ENCODE measurements at places on chromosomes 7 and 10.

DNA sequence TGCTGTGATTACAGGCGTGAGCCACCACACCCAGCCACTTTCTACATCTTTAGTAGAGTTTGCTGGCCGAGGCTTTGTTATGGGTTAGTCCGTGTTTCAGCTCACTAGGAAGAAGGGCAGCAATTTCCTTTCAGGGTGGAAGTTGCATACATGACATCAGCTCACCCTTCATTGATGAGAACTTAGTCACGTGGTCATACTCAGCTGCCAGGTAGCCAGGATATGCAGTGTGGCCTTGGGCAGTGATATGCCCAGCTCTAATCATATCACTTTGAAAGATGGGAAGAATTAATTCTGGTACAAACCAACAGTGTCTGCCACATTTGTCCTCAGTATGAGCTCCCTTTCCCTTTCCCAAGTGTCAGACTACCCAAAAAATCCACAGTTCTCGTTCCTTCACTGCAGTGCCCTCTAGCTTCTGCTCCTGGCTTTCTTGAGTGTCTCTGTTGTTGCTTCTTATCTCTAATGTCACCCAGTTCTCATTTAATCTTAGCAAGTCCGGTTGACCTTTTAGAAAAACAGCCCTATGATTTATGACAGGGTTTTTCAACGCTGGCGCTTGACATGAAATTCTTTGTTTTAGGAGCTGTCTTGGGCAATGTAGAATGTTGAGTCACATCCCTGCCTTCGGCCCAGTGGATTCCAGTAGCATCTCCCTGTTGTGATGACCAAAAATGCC, 108.7 kb upstream of the ITGB1 start:
- DNase-seq: no peak

GRCh38 chr7:95095259-95095965, 188.0 kb downstream of the PPP1R9A start:
- no peak for DNase-seq

GRCh38 chr7:77697535-77697831, 1.2 kb downstream of the RSBN1L start:
- no peak for DNase-seq

- peak; percentile 46 for DNase-seq
These were observed 463.8 kb downstream of the KCNMA1 start for GRCh38 chr10:77173615-77174461.

GRCh38 chr7:108290459-108291151, 160.4 kb upstream of the LAMB4 start:
- DNase-seq: no peak

DNA sequence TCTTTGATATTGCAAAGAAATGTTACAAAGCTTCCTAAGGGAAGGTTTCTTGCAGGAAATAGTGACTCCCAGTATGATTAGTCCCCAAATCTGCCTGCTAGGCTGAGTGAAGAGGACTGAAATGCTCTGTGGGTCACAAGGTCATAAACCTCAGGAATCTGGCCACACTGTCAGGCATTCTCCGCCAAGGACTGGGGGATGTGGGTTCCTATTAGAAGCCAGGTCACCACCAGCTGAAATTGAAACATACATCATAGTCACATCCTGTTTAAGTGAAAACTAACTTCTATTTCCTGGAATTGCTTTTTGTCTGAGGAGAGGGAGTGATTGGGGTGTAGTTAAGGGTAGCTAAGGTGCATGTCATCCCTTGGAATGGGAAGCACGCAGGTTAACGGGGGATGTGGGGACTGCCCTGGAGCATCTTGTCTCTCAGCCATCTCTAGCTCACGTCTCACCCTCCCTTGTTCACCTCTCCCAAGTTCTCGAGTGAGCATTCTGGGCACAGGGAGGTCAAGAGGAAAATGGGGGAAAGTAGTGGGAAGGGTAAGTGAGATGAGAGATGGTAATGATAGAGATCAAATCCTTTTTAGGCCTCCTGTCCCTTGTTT, 12.0 kb upstream of the GSAP start:
- no peak for DNase-seq

DNA sequence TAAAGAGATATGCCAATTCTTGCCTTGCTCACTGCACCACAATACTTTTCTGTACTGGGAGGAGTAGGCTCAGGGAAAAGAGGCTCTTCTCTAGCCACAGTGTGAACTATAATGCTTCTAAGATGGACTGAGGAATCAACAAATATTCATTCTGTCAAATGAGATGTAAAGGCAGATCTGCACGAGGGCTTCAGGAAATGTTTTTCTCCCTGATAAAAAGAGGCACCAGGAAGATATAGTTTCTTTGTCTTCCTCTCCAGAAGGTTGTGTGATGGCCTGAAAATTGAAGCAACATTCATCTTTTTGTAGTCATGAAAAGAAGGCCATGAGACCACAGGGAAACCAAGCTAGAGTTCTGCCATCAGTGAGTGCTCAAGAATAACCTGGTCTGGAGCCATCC, 79.1 kb upstream of the NME8 start:
- DNase-seq: no peak

GRCh38 chr7:99393355-99394187, 14.8 kb downstream of the PDAP1 start:
- DNase-seq: no peak

DNA sequence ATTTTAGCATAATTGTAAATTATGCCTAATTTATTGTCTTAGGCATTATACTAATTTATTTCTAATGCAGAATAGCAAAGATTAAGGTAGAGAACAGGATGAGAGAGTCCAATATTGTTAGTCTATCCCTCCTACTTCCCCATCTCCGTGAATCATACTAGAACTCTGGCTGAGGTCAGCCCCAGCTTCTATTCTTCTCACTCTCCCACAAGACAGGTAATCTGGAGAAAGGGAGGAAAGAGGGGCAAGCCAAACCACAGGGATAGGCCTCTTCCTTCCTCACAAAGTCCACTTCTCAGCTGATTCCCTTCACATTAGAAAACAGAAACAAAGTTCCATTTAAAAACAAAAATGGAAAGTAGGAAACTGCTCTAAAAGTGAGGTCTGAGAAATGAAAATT, 117.5 kb upstream of the LAMB4 start:
- no peak for DNase-seq

DNA sequence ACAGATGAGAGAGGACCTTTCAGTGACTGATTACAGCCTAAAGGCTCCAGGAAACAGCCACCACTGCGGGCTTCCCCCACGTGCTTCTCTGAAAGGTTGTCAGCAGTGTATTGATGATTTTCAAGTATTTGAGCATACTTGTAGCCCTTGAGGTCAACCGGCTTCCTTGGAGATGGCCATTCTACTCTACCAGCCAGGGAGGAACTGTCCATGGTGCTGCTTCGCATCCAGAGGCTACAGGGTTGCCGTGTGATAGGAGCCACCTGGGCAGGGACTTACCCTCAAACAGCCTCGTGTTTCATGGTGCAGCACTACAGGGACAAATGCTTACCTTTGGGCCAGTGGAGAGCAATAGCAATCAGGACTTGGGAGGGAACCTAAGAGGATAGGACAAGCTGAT, 179.5 kb downstream of the DPP6 start:
- DNase-seq: no peak

DNA sequence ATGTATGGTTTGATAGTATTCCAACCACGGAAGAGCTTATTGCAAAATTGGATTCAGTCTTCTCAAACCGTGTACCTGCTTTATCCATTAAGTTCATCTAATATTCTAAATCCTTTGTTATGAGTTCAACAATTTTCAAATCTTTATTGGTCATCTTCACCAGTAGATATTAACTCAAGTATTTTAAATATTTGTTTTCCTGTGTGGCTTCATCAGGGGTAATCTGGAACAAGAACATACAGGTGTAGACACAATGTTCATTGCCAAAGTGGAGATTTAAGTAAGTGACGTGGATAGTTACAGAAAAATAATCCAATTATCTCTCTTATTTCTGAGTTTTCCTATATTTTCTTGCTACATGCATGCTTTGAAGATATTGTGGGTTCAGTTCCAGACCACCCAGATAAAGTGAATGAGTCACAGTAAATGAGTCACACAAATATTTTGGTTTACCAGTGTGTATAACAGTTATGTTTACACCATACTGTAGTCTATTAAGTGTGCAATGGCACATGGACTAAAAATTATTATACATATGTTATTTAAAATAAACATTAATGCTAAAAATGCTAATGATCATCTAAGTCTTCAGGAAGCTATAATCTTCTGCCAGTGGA, 429.0 kb upstream of the POT1 start:
- no peak for DNase-seq

DNA sequence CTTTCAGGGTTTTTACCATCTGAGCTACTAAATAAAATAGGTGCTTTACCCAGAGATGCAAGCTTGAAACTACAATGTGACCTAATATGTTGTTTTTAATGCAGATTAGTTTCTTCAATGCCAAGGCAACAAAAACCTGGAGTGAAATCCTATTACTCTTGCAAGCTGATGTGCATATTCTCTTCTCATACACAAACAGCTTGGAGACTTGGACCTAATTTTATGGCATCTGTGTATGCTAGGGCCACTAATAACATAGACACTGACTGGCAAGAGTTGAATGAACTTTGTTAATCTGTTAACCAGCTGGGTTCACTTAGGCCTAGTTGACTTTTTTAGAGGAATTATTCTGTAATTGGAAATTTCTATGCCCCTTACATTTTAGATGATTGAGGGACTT, 23.4 kb upstream of the SMIM30 start:
- no peak for DNase-seq

- no peak for DNase-seq
These were observed 73.5 kb downstream of the MKI67 start for GRCh38 chr10:128052696-128053095.

DNA sequence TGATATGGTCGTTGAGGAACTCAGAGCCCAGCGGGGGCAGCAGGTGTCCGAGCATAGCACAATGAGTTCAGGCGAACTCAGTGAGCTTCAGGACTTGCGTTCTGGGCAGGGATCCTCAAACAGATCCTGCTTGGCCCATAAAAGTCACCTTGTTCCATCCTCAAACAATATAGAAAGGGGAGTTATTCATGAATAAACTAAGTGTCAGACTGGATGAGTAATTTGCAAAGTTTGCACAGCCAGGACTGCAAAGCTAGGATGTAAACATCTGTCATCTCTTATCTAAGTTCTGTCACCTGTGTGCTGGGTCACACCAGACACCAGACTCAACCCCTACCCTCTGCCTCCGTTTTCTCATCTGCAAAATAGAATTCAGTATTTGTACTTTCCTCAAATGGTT, 58.0 kb upstream of the PFKP start:
- no peak for DNase-seq

- DNase-seq: no peak
These were observed 945 bp downstream of the ADO start for GRCh38 chr10:62805231-62806099.

GRCh38 chr10:73910764-73911552, at the start of gene PLAU:
TSS of gene PLAU (plus strand) at chr10:73911132. CDS start at chr10:73911556, 424 bp downstream.
- DNase-seq: no peak

DNA sequence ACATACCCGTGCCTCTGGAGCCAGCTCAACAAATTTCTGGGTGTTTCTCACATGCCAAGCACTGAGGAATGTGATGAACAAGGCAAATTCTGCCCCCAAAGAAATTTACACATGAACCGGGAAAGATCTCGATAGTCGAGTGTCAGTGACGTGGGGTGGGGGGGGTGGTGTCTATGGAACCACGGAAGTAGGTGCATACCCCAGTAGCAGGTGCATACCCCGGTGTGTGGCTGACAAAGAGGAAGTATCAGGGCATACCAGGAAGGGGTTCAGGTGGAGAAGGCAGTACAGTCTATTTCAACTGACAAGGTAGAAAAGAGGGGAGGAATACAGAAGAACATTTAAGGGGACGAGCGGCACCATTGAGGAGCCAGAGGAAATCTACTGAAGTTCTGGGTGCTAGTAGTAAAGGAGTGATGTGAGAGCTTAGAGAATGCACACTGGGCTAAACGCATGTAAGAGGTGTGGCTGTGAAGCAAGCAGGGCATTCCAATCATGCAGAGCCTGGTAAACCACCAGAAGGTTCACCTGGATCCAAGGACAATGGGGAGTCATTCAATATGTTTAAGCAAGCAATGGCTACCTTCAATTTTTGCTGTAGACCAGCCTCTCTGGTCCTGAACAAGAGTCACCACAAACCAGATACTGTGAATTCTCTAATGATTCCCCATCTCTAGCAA, 6.2 kb downstream of the CCDC6 start:
- DNase-seq: no peak

GRCh38 chr10:72952642-72953158, 1.9 kb downstream of the PLA2G12B start:
- no peak for DNase-seq

- no peak for DNase-seq
These were observed 178.0 kb downstream of the SRPK2 start for GRCh38 chr7:105210721-105211205.

- no peak for DNase-seq
These were observed 17.0 kb downstream of the CPA4 start for GRCh38 chr7:130309986-130310385.

GRCh38 chr10:18226336-18226735, 86.1 kb downstream of the CACNB2 start:
- no peak for DNase-seq

GRCh38 chr10:87873656-87874055, 10.2 kb downstream of the PTEN start:
- DNase-seq: no peak

GRCh38 chr7:25897261-25897782, 254.7 kb upstream of the NFE2L3 start:
- no peak for DNase-seq

- no peak for DNase-seq
These were observed 135.9 kb downstream of the ZMYND11 start for GRCh38 chr10:271201-271600.

DNA sequence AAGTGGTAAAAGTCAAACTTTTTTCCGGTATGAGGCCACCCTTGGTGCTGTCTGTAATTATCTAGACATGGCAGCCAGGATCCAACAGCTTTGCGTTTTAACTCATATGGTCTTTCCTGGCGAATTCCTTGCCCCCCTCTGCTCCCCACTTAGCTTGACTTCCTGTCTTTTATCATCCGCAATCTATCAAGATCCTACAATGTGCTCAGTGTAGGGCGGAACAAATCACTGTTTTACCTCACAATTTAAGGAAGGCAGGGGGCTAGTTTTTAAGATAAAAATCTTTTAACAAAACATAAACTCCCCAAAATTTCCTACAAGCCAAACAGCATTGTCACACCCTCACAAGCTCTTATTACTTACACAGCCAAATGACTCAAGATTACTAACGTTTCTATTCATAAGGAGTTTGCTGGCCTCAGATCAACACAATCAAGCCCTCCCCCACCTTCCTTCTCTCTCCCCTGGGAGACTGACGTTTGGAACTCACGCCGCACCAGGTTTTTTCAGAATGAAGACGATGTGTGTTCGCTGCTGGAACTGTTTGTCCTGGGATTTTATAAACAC, 1.3 kb upstream of the CDK14 start:
- no peak for DNase-seq

- DNase-seq: no peak
These were observed 13.4 kb upstream of the BMS1 start for GRCh38 chr10:42769173-42769572.

DNA sequence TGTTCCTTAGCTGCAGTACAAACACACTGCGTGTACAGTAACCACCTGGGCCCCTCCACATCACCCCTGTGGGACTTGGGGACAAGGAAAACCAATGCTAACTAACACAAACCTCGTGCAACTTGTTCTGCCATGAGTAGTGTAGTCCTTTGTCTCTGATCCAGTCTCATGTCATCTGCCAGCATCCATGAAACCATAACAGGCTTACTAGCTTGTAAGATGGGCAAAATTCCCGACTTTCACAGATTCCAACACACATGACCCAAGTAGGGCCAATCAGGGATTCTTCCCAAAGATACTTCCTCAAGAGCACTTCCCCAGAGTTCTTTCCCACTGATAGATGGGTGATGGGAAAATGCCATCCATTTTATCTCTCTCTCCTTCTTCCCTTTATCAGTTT, 41.1 kb upstream of the GARS1 start:
- DNase-seq: no peak
